ENCODE measurements at places on chromosomes 11 and 22. TPM values are rescaled to one million over a fixed set of nuclear protein-coding genes. Genes with fewer than 3 reads are reported as not detected.

POU2AF2 gene
- total RNA-seq = not detected

OR52H1 gene
- not detected for total RNA-seq

MPPED1 gene
- total RNA-seq = not detected

FGF4 gene
- not detected for total RNA-seq

VWCE gene
- total RNA-seq = 0.39 TPM

TSPAN32 gene
- not detected for total RNA-seq

SUSD2 gene
- 56.4 TPM for total RNA-seq

P2RX6 gene
- total RNA-seq = 0.64 TPM

PGR gene
- total RNA-seq = not detected

ELF5 gene
- not detected for total RNA-seq

MCHR1 gene
- not detected for total RNA-seq

Measured in A549 treated with ZK216348 at 1 μM for 4 hours (cell line).